ENCODE measurements at places on chromosomes 13 and 19.

DNA sequence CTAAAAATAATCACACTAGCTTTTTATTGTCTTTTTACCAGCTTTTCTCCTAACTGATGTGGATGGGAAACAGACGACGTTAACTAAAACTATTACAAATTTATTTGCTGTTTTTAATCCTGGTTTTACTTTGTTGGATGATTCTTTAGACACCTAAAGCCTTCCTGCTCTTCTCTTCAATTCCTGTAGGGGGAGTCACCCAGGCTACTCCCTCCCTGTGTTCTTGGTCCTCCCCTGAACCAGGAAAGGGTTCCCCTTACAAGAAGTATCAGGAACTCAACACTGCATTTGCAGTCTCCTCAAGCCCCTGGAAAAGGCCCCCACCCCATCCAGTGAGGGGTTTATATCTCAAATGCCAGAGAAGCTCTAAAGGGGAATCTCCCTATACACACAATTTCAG lies 206.1 kb downstream of the SUCLA2 start:
- no peak for DNase-seq

DNA sequence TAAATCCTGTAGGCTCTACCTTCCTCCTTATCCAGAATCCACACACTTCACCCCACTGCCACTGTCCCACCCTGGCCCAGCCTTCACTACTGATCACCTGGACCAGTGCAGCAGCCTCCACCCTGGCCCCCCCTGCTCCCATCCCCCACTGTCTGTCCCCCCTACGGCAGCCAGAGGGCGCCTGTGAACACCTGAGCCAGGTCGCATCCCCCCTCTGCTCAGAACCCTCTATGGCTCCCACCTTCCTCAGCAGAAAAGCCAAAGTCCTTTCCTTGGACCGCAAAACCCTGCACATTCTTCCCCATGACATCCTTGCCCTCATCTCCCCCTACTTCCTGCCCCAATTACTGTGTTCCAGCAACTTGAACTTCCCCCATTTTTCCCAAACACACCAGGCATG lies 20.6 kb downstream of the ELAVL3 start:
- DNase-seq, result no peak

- DNase-seq, result no peak
Measured at GRCh38 chr13:29500386-29500785, 95.1 kb downstream of the SLC7A1 start.

- DNase-seq, result no peak
Measured at GRCh38 chr13:90498096-90498495, 849.4 kb upstream of the MIR17HG start.

- no peak for DNase-seq
Measured at GRCh38 chr19:6529937-6530385, 865 bp upstream of the TNFSF9 start.

DNA sequence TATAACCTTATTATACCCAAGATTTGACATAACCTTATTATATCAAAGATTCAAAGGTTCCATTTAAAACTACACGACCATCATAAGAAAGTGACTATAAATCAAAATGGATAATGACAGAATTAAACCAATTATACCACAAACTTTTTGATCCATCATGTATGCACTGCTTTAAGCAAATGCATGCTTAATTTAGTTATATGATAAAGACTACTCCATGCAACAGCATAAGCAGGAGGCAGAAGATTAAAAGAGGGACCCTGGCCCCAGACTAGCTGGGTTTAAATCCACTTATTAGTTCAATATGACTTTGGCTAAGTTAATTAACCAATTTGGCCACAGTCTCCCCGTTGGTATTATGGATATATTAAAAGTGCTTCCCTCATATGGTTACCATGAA lies 11.4 kb downstream of the EFNB2 start:
- DNase-seq, result no peak

DNA sequence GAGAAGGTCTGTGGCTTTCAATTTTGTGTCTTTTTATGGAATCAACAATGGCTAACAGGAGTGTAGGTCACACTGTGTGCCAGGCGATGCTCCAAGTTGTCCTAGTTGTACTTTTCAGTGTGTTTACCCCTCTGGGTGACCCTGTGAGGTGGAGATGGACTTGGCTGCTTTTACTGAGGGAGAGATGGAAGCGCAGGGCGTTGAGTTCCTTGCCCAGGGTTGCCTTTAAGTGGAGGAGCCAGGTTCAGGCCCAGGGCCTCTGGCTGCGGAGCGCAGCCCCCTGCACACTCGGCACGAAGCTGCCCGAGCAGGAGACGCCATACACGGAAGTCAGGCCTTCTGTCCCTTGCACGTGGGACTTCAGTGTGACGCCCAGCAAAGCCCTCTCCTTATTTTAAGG lies 112.8 kb downstream of the RAB20 start:
- DNase-seq, result no peak

- no peak for DNase-seq
Measured at GRCh38 chr13:26888632-26889031, 128.0 kb upstream of the GPR12 start.

DNA sequence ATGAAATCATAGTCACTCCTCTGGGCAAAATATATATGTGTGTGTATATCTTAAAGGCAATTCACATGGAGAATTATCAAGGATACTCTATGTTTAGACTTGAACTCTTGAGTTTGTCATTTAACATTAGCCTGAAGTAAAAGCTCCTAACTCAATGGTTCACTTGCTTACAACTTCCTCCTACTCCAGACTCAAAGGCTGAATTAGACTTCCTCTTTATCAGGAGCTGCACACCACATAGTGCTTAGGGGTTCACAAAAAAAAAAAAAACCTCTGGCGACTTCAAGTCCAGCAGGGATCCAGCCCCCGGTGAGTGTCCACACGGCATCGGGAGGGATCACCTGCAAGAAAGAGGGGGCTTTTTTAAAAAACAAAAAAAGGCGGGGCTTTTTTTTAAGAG lies 68.2 kb upstream of the LSM14A start:
- DNase-seq, result peak; percentile 48

- DNase-seq, result no peak
Measured at GRCh38 chr19:2236064-2236313, 140 bp downstream of the PLEKHJ1 start.

GRCh38 chr13:112809332-112810315 lies 119.8 kb downstream of the ATP11A start:
- no peak for DNase-seq

DNA sequence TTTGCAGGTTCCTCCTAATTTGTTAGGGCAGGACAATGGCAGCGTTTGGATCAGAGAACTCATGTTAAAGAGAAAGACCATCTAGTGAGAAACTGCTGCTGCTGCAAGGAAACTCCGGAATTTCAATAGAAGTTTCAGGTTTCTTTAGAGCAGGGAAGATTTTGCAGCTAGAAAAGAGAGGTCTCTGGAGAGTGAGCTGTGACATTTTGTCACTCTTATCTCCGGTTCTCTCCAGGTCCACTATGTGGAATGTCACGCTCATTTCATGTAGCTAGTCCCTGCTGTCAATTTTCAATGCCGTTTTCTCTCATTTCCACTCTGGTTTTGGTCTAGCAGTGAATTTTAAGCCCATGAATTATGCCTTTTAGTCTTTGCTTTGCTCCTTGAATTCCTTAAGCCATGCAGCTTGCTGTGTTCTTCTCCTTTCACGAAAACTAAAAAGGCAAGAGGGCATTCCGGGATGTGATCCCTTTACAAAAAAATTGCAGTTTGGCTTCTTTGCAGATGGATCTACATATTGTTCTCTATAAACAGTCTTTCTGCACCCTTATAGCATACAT lies 46.7 kb upstream of the POSTN start:
- DNase-seq, result no peak

DNA sequence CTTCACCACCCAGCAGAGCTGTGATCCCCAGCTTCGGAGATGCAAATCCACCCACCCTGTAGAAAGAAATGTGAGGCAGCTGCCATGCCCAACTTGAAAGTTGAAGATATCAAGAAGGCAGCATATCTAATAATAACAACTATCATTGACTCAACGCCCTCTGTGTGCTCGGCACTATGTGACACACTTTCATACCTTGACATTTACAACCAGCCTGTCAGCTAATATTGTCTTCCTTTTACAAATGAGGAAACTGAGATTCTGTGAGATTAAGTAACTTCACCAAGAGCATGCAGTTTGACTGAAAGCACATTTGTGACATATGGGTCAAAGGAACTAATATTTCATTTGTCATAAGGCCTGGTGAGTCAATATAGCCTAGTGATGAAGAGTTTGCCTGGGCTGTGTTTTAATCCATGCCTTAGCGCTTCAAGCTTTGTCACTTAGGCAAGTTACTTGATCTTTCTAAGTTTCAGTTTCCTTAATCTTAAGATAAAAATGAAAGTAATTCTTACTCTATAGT lies 137.0 kb downstream of the FLT1 start:
- DNase-seq, result peak; percentile 93

DNA sequence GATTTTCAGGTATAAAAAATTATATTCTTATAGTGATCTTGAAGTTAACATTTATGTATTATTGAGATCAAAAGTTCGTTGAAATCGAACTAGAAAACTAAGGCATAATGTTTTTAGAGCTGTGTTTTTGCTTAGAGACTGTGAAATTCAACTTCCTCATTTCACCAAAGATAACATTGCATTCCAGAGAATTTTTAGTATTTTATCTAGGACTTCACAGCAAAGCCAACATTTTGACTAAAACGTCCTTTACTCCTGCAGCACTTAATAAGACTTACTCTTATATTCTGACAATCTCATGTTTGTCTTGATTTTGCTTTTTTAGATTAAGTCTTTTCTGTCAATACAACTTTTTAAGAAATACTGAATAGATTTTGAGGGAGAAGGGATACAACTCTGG lies 4.7 kb downstream of the KCTD4 start:
- DNase-seq, result no peak

DNA sequence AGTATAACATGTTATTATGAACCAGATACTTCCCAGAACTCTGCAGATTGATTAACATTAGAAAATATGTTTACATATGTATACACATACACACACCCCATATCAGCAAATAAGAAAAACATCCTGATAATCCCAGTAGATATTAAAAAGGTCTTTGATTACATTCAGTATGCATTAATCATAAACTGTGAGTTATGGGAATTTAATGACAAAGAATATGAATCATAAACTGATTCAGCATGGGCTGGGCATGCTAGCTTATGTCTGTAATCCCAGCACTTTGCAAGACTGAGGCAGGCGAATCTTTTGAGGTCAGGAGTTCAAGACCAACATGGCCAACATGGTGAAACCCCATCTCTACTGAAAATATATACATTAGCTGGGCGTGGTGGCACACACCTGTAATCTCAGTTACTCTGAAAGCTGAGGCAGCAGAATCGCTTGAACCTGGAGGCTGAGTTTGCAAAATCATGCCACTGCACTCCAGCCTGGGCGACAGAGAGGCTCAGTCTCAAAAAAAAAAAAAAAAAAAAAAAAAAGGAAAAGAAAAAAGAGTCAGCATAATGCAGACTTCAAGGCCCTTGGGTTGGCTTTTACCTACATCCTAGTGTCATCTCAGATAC lies 581.9 kb upstream of the PRR20A start:
- DNase-seq, result no peak

DNA sequence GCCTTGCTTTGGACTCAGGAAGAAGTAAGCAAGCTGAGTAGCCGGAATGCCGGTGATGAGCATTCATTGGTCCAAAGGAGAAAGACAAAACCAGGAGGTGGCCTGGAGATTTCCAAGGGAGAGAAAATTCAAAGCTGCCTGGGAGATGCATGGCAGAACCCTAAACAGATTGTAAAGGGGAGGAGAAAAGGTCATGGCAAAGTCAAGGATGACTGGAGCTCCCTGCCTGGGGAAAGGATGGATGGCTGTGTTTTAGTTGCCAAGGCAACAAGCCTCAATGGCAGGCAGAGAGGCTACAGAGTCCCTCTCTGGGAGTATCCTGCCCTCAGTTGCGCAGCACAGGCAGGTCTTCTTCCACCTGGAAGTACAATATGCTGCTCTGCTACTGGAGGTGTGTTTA lies 134.0 kb downstream of the ENOX1 start:
- no peak for DNase-seq

- peak; percentile 67 for DNase-seq
Measured at GRCh38 chr13:50529154-50529882, 314.2 kb downstream of the DLEU7 start.

GRCh38 chr19:40754611-40755247 lies 3.7 kb downstream of the SNRPA start:
- DNase-seq, result peak; percentile 80

GRCh38 chr13:39486758-39487157 lies 116.2 kb downstream of the LHFPL6 start:
- no peak for DNase-seq

GRCh38 chr13:46403851-46404732 lies 17.0 kb upstream of the RUBCNL start:
- peak; percentile 76 for DNase-seq

GRCh38 chr19:3248728-3249326 lies 24.4 kb downstream of the CELF5 start:
- DNase-seq, result no peak

DNA sequence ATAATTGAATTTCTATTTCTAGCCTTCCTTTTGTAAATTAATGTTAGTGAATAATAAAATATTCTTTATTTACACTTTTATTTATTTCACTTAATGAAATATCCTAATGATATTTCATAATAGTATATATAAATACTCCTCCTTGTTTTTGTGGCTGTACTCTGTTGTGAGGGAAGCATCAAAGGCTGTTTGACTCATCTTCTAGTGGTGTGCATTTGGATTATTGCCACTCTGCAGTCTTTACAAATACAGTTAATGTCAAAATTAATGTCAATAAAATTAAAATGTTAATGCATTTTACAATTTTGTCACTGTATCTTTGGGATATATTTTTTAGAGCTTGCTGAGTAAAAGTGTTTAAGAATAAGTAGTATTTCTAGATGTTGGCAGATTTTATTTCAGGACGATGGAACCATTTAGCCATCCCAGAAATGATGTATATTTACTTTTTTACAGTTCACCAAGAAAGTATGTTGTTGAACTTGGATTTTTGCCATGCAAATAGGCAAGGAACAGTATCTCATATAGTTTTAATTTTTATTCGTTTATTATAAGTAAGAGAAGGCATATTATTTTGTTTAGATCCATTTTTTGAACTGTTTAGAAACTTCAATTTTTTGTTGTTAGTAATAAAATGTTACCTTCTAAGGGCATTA lies 281.2 kb upstream of the SLITRK6 start:
- DNase-seq, result no peak

GRCh38 chr19:10374931-10375330 lies 5.4 kb downstream of the TYK2 start:
- DNase-seq, result peak; percentile 34

GRCh38 chr13:26881154-26881553 lies 120.6 kb upstream of the GPR12 start:
- DNase-seq, result no peak

DNA sequence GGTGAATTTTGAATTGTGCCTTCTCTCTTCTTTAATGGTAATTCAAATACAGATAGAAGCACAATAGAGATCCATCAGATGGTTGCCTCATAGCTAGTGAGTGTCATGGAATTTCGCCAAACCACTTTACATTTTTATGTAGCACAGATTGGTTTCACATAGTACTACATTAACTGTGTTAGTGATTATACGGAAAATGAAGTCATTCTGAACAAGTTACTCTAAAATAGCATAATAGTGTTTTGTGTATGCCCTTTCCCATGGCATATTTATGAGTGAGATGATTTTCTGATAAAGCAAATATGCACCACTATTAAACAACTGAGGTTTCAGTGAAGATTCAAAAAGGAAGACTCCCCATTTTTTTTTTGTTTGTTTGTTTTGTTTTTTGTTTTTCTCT lies 1623.5 kb downstream of the PCDH9 start:
- no peak for DNase-seq
